ENCODE measurements at places on chromosomes 2 and 18. TPM values are rescaled to one million over a fixed set of nuclear protein-coding genes. Genes with fewer than 3 reads are reported as not detected.

DNA sequence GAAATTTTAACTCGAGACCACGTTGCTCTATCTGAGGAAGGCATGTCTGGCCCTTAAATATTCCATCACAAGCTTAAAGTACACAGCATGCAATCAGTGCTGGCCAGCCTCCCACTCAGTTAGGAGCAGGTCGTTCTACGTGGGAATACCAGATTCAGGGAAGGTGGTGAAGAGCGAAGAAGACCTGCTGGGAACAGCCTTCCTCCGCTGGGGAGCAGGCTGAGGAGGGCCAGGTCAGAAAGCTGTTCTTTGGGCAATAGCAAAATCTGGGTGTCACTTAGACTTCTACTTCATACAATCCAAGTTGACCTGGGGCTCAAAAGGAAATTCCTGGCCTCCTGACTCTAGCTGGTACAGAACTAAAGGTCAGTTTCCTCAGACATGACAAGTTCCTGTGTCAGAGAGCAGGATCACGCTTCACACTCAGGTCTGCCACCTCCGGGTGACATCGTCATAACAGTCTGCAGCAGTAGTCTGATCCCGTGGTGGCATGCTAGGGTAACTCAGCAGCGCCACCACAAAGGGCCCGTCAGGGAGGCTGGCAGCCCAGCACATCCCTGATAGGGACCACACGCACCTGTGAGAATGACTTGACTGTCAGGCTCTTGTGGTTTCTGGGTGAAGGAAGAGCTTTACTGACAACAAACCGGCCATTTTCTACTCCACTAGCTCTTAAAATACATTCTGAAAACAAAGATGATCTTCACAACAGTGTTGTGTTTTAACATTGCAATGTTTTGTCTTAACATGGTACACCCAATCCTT is 35.2 kb upstream of the NAPG start:
- H3K27me3 ChIP-seq, result no peaks in the 10 kb centered on the region
- H3K36me3 ChIP-seq, result no peaks in the 10 kb centered on the region
- H3K4me1 ChIP-seq, result no peaks in the 10 kb centered on the region
- H3K27ac ChIP-seq, result no peak overlapping the region
- DNase-seq, result no peak

DNA sequence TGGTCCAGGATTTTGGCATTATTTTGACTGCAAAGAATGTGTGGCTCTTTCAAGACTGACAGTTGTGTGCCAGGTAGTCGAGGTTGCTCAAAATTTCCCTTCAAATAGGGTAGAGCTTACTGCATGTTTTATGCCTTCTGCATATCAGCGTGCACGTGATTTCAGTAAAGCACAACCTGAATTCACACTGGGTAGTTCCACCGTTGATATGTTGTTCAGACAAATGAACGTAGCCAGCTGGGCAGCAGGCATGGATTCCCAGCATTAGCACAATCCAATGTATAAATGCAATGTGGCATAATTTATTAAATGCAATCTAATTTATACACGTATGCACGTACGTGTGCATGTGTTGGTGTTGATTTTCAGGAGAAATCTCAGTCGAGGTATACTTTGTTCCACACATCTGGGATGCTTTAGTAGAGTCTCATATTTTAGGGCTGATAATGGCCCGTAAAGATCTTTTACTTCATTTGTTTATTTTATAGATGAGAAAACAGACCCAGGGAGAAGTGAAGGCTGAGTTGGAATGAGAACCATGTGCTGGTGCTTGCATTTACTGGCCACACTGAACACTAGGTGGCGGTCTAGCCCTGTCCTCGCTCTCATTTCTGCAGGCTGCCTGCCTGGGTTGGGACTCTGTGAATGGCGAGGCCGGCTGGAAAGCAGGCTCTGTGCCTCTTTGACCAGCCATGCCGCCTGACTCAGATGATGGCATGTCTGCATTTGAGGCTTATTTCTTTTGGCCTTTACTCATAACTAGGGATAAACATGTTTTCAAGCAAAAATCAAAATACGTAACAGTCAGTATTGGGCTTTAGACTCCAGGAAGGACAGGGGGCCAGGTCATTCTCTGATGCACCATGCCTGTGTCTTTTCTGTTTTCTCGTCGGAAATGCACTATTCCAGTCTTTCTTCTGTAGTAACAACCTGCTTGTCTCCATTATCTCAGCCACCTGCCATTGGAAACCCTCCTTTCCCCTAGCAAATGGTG is 120.4 kb downstream of the RNF144A start:
- DNase-seq, result peak; percentile 74
- no peaks in the 10 kb centered on the region for H3K4me1 ChIP-seq
- no peaks in the 10 kb centered on the region for H3K36me3 ChIP-seq
- H3K27ac ChIP-seq, result no peak overlapping the region
- no peaks in the 10 kb centered on the region for H3K27me3 ChIP-seq
- H3K4me3 ChIP-seq, result no peak overlapping the region

GRCh38 chr2:164495491-164496223 is 125.6 kb downstream of the GRB14 start:
- no peak overlapping the region for H3K27ac ChIP-seq
- H3K36me3 ChIP-seq, result no peaks in the 10 kb centered on the region
- no peaks in the 10 kb centered on the region for H3K4me1 ChIP-seq
- DNase-seq, result peak; percentile 58
- no peak overlapping the region for H3K4me3 ChIP-seq
- no peaks in the 10 kb centered on the region for H3K27me3 ChIP-seq

DNA sequence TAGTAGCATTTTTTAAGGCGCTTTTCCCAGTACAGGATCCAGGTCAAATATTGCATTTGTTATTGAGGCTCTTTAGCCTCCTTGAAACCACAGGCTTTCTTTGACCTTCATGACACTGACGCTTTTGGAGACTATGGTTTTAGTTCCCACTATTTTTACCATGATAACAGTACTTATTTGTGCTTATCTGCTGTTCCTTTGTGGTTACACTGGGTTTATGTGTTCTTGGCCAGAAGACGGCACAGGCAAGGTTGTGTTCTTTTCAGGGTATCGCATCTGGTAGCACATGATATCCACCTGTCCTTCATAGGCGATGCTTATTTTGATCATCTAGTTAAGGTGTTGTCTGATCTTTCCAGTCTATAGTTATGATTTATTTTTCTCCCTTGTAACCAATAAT is 16.8 kb upstream of the MBOAT2 start:
- DNase-seq, result no peak
- no peaks in the 10 kb centered on the region for H3K27me3 ChIP-seq
- H3K27ac ChIP-seq, result no peak overlapping the region

DNA sequence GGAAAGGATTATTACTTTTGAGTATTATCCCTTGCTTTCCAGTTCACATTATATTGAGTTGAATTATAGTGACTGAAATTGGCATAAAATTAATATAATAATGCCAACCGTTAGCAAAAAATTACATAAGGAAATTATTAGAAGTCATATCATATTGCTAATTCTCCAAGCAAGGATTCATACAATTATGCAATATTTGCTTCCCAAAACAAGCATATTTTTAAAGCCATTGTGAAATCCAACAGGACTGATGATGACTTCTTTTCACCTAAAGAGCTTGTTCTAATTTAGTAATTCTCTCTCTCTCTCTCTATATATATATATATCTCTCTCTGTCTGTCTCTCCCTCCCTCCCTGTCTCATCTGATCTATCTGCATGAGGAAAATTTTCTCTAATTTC is 283.5 kb downstream of the DSEL start:
- H3K4me1 ChIP-seq, result no peaks in the 10 kb centered on the region
- no peak overlapping the region for H3K27ac ChIP-seq
- no peak overlapping the region for H3K4me3 ChIP-seq
- H3K27me3 ChIP-seq, result no peaks in the 10 kb centered on the region
- DNase-seq, result no peak
- no peaks in the 10 kb centered on the region for H3K36me3 ChIP-seq

- H3K27me3 ChIP-seq, result no peaks in the 10 kb centered on the region
- H3K4me3 ChIP-seq, result no peak overlapping the region
- H3K27ac ChIP-seq, result no peak overlapping the region
- no peaks in the 10 kb centered on the region for H3K4me1 ChIP-seq
- H3K36me3 ChIP-seq, result no peaks in the 10 kb centered on the region
These were observed 475.8 kb upstream of the SLC39A10 start for GRCh38 chr2:195181059-195181705.

The CTAGE1 gene
- under 0.01 TPM for total RNA-seq
